Kidney glomerular epithelial cell (primary cell): ENCODE measurements at places on chromosomes 4 and X.

GRCh38 chr4:6582889-6583490 is 8.0 kb downstream of the MAN2B2 start:
- no peak for DNase-seq

- DNase-seq: no peak
Observed at GRCh38 chrX:81527881-81528440, 326.1 kb downstream of the SH3BGRL start.

- DNase-seq: no peak
Observed at GRCh38 chr4:60611762-60612496, 588.2 kb upstream of the ADGRL3 start.

DNA sequence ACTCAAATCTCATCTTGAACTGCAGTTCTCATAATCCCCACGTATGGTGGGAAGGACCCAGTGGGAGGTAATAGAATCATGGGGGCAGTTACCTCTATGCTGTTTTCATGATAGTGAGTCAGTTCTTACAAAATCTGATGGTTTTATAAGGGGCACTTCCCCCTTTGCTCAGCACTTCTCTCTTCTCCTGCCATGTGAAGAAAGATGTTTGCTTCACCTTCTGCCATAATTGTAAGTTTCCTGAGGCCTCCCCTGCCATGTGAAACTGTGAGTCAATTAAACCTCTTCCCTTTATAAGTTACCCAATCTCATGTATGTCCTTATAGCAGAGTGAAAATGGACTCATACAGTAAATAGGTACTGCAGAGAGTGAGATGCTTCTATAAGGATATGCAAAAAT is 1050.6 kb upstream of the GRIA3 start:
- no peak for DNase-seq

DNA sequence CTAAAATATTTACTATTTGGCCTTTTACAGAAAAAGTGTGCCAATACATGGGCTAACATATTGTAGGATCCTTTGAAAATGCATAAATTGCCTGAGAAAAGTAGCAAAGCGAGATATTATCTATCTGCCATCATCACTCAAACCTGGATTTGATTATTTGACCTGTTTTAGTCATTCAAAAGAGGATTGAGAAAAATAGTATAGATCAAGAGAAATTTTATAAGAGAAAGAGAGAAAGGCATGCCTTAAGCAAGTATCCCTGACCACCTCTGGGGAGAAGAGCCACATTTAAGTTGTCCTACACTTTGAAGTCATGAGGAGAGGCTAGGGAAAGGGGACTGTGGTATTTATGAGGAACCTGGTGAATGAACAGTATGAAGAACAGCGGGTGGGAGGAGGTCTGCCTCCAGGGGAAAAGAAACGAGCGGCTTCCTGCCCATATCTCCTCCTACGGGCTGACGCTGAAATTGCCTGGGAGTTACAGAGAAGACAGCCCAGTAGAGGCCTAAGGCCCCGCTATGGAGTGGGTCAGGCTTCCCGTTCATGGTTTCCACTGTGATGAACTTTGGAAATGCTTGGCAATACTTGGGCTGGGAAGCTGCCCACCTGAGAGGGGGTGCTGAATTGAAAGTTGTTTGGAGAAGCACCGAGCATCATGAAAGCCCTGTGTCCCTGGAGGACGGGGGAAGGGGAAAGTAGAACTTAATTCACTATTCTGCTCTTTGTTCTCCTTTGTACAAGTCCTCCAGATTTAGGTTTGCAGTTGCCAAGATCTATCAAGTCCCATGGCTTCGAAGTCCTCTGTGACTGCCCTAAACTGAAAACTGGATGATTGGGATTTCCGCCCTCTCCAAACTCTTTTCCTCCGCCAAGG is 106.9 kb upstream of the ACSL4 start:
- no peak for DNase-seq

- no peak for DNase-seq
Observed at GRCh38 chr4:129488427-129488826, 392.5 kb downstream of the C4orf33 start.

- DNase-seq: no peak
Observed at GRCh38 chrX:68098431-68098830, 334.9 kb downstream of the OPHN1 start.

DNA sequence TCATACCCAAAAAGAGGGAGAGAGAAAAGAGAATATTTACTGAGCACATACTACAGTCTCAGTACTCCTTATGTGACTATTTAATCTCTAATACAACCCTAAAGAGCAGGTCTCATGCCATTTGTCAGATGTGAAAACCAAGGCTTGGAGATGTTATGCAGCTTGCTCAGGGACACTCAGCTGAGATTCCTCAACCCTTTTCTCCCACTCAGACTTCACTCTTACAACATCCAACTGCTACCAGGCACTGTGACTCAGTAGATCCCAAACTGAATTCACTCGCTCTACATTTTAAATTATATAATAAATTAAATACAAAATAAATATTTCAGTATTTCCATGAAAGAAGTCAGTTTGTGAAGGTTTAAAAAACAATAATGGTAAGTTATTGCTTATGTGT is 53.7 kb downstream of the TSPAN5 start:
- DNase-seq: no peak

DNA sequence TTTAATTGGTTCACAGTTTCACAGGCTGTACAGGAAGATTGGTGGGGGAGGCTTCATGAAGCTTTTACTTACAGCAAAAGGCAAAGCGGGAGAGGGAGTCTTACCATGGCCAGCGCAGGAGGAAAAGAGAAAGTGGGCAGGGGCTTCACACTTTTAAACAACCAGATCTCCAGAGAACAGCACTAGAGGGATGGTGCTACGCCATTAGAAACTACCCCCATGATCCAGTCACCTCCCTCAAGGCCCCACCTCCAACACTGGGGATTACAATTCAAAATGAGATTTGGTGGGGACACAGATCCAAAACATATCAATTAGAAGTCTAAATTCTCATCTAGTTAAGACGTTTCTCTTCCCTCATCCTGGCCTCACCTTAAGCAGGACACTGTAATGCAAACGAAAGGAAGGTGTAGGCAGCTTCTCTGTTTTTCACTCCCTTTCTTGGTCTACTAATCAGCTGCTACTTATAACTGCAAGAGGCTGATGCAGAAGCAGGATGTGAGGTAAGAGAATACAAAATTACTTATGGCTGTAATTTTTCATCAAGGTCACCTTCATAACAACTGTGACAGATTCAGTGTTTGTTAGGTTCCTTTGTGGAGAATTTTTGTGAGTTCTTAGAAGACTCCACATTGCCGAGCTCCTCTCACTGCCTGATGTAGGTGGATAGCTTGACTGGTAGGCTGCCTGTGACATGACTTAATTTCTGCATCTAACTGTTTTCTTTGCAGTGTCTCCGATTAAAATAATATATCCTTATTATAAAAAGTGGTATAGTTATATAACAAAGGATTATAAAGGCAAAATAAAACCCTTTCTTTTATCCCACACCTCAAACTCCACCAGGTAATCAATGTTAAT is 255.1 kb downstream of the IL15 start:
- no peak for DNase-seq

DNA sequence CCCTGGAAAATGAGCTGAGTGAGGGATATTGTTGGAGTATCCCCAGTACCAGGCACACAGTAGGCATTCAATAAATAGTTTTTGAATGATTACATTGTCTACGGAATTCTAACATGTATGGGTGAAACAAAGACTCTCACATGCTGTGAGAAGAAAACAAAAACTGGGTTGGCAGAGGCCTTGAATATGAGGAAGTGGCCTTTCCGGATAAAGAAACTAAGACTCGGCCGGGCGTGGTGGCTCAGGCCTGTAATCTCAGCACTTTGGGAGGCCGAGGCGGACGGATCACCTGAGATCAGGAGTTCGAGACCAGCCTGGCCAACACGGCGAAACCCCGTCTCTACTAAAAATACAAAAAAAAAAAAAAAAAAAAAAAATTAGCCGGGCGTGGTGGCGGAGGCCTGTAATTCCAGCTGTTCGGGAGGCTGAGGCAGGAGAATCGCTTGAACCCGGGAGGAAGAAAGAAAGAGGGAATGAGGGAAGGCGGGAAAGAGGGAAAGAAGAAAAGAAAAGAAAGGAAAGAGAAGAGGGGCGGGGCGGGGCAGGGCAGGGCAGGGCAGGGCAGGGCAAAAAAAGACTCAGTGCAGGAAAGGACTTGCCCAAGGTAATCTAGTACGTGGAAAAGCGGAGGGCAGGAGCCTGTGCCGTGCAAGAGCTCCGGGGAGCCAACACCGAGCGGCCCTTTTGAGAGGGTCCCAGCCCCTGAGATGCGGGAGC is 689 bp upstream of the TMA16 start:
- DNase-seq: no peak

- no peak for DNase-seq
Observed at GRCh38 chrX:130095249-130096030, 14.9 kb downstream of the ELF4 start.

DNA sequence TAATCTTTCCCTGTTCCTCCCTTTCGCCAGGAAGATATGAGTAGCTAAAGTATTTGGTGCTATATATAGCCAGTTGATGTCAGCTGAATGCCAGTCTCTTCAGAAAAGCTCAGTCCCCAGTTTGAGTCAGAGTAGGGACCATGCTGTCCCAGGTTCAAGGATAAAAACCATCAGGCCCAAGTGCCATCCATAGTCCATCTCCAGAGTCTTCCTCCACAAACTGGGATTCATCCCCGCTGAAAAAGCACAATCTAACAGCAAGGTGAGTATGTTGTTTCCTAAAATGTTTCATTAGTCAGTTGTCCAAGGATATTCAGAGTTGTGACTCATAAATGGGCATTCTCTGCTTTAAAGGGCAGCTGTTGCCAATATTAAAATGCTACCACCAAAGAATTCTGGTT is at the start of gene MYOZ2:
Gene MYOZ2 (plus strand): TSS at position 112 of the 401 bp plus-strand sequence. CDS start 694 bp downstream, outside the sequence.
- DNase-seq: no peak

GRCh38 chr4:90889171-90889570 is 762.0 kb downstream of the CCSER1 start:
- DNase-seq: no peak

DNA sequence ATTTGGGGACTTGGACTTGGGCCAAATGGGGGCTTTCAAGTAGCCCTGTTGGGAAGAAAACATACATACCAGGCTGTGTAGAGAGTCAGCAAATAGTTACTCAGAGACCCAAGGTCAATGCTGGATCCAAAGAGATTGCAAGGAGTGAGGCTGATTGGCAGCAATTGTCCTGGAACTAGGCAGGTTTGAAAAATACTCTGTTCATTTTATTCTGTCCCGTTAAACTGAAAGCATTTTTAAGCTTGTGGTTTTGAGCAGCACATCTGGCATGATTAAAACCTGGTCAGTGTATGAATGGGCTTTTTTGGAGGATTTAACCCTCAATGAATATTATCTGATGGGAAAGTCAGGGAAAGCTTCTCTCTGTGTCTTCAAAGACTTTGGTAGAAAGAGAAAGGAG is 294.3 kb upstream of the BOD1L1 start:
- no peak for DNase-seq

- no peak for DNase-seq
Observed at GRCh38 chr4:169437299-169438047, 166.7 kb upstream of the SH3RF1 start.

DNA sequence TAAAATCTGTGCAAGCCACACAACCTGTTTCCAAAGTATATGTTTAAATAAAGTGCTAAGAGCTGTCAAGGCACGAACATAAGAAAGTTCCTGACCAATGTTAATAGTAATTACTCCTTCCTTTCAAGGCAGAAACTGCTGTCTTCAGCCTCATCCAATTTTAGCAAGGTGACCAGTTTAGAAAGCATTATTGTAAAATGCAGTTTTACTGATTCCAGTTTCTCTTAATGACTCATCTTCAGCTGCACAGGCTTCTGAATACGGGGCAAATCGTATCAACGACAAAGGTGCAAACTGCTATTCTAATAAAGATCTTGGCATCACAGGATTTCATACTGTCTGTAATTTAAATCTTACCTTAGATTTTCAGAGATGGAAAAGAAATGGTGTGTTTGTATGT is 87.5 kb downstream of the PPP3CA start:
- DNase-seq: no peak

DNA sequence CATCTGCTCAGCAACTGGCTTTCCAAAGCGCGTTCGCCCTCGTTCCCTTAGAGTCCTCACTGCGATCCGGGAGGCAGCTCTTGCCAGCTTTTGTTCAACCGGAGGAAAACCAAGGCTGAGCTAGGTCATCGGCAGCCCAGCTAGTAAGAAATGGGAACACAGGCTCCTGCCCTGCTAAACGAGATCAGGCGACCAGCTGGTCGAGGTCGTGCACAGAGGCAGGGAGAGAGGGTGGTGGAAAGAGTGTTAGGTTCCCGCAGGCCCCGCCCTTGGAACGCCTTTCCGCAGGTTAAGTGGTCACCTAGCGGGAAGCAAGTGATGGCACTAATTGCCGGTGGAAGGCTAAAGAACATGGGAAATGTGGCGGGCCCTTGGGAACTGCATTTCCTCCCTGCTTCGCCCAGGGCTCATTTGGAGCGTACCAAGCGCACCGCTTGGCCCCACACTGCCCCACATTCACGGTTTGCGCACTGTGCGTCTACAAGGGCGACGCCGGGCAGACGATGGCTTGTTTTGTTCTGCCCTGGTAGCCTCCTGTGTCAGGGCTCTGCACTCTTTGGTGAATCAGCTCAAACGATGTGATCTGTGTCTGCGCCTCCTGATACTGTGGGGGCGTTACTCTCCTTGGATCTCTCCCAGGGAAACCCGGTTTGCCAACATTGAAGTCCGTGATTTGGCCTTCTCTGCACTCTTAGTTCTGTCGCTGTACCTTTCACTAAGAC is 7.2 kb upstream of the PRDM8 start:
- DNase-seq: no peak
